Stimulated activated CD8-positive, alpha-beta memory T cell treated with anti-CD3 and anti-CD28 coated beads, Interleukin-15, amount 100 ng/mL, for 48 hours (primary cell): ENCODE measurements at places on chromosomes 5 and 9.

- DNase-seq = peak; percentile 62
These were observed 24.3 kb upstream of the PTGES start for GRCh38 chr9:129776938-129777768.

DNA sequence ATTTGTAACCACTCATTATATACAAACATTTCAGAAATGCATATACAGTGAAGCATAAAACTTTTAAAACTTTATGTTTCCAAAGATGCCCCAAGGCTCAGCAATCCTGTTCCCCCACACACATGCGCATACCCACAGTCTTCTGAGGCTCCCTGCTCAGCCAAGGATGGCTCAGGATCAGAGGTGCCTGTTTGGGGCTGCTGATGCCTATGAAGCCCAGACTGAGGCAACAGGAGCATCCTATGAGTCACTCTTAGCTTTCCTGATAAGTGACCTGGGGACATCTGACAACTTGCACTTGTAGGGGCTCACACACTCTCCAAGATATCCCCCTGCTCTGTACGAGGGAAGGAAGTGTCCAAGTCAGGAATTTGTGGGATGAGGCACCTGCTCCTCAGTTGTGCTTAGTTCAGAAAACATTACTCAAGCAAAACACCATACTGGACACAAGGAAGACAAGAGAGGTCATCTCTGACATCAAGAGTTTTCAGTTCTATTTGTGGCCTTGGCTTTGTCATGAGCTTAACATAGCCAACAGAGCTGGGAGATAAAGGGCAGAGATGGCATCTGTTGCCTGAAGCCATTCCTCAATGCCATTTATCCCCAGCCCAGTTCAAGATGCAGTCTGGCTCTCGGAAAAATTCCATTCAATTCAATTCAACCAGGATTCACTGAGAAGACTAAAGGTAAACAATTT, 62.3 kb downstream of the NIPSNAP3B start:
- DNase-seq = no peak

DNA sequence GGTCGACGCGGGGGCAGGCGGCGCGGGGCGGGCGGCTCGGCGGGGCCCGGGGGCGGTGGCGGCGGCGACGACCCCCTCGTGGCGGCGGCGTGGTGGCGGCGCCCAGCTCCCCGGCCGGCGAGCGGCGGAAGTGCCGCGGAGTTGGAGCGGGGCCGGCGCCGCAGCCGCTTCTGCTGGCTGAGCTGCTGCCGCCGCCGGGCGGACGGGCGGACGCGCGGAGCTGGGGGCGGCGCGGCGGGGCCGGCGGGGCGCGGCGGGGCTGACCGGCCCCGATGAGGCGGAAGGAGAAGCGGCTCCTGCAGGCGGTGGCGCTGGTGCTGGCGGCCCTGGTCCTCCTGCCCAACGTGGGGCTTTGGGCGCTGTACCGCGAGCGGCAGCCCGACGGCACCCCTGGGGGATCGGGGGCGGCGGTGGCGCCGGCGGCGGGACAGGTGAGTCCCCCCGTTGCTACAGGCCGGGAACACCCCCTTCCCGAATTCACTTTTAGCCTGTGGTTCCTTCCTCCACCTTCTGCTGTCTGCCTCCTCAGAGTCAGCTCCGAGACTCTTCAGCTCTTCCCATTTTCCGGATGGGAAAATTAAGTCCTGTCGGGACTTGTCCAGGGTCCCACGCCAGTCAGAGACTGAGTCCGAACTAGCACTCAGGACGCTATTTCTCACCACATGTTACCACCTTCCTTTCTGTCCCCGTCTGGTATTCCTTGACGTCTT, at the start of gene GALNT10:
TSS of gene GALNT10 (plus strand) at position 139 of the 710 bp plus-strand sequence. CDS start at position 273, 134 bp downstream.
- no peak for DNase-seq

DNA sequence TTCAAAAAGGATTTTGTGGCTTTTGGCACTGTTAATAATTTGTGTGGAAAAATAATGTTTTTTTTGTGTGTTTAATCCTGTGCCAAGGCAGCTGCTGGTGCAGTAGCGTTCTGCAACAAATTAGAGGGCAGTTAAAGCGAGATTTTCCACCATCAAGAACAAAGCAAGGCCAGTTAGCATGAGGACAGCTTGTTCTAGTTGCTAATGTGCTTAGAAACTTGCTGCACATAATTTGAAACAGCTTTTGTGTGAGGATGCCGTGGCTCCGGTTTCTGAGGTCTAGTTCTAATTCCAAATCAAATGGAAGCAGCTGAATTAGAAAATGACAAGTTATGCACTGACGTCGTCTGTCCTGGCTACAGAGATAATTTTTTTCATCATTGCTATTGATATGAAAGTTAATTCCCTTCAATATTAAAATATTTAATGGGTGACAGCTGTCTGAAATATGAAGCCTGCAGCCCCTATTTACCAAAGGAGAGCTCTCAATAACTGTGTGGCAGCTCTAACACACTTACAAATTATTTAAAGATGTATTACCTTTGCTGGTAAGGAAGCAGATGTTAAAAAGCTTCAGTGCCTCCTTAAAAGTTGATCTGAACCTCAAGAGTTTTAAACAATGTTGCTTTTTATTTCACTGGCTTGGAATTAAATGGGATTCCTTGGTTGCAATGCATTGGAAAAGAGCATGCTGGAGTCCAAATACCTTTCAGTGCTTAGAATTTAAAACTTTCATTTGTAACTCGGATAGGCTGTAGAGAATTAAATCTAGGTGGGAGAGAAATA, 128.6 kb downstream of the SPATA31D1 start:
- no peak for DNase-seq
